ENCODE measurements at places on chromosomes 13 and 19.

- DNase-seq, result no peak
These were observed 301.1 kb downstream of the IRS2 start for GRCh38 chr13:109485136-109485794.

GRCh38 chr13:40657307-40657706 lies 9.1 kb downstream of the FOXO1 start:
- DNase-seq, result no peak

GRCh38 chr19:40238775-40239174 lies 12.3 kb upstream of the CCNP start:
- no peak for DNase-seq

GRCh38 chr19:39413272-39413910 lies 922 bp downstream of the PLEKHG2 start:
- peak; percentile 67 for DNase-seq

- no peak for DNase-seq
These were observed 18.1 kb upstream of the OLFM4 start for GRCh38 chr13:53010374-53011105.

DNA sequence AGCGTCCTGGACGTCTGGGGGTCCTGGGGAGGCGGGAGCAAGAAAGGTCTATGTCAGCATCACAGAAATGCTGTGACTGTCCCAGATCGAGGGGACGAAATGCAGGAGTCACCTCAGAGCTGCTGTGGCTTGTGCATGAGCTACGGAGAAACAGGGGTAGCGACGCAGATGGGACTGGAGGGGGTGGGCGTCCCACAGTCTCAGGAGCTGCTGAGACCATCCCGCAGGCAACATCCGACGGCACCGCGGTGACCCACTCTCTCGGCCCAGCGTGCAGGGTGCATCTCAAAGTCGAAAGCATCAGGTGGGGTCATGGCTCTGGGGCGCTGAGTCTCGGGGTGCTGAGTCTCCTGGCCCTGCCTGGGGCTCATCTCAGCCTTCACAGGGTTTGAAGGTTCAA lies 37.4 kb upstream of the C13orf46 start:
- no peak for DNase-seq

GRCh38 chr19:16136185-16136999 lies 7.1 kb upstream of the HSH2D start:
- no peak for DNase-seq

- DNase-seq, result no peak
These were observed 2.7 kb upstream of the ZNF780A start for GRCh38 chr19:40093416-40093815.
